ENCODE measurements at places on chromosomes 1 and 21. TPM values are rescaled to one million over a fixed set of nuclear protein-coding genes. Genes with fewer than 3 reads are reported as not detected.

- DNase-seq = no peak
Observed at GRCh38 chr1:178947677-178947981, 76.8 kb upstream of the ANGPTL1 start.

GRCh38 chr1:202227053-202227672 lies 33.6 kb downstream of the LGR6 start:
- no peak for DNase-seq

DNA sequence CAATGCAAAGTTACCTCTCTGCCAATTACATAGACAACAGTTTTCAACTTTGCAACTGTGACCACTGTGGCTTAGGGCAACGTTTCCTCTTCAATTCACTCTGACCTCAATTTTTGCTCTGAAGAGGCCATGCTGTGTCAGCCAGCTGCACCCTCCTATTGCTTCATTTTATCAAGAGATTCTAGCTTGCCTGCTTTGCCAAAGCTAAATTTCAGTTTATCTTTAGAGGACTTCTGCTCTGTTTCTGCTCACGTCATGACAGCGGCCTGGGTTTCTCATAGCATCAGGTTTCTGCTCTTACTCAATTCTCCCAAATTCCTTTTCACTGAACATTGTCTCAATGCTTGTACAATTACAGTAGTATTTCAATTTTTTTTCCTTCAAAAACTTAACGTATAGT lies 154.6 kb downstream of the PLA2G4A start:
- peak; percentile 98 for DNase-seq

GRCh38 chr1:218284377-218284916 lies 646 bp upstream of the RRP15 start:
- no peak for DNase-seq

DNA sequence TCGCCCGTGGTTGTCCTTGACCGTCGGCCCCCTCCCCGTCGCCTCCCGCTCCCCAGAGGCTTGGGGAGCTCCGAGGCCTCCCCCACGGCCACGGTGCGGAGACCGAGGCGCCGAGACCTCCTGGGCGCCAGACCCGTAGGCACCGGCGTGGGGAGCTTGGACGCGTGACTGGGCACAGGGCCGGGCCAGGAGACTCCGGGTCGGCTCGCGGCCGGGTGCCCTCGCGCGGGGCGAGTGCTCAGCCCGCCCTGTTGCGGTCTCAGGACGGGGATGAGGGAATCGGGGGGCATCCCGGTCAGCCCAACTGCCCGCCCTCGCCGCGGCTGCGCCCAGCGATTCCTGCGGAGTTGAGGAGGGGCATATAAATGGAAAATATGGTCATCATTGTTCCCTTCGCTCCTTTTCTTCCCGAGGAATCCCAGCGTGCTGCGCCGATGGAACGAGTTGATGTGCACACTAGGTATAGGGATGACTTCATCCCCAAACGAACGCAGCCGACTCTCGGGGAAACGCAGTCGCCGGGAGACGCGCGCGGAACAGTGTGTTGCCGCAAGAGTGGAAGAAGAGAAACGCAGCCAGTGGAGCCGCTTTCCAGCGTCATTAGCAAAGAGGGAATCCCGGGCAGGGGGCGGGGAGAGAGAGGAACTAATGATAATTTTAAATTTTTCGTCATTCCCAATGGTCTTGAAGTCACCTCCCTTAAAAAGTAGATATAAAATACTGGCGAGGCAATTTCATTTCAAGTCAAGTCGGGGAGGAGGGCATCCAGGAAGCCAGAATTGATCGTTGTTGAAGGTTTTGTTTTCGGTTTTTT lies 747 bp upstream of the ENAH start:
- DNase-seq = peak; percentile 73

- DNase-seq = no peak
Observed at GRCh38 chr1:202259705-202260104, 66.1 kb downstream of the LGR6 start.

DNA sequence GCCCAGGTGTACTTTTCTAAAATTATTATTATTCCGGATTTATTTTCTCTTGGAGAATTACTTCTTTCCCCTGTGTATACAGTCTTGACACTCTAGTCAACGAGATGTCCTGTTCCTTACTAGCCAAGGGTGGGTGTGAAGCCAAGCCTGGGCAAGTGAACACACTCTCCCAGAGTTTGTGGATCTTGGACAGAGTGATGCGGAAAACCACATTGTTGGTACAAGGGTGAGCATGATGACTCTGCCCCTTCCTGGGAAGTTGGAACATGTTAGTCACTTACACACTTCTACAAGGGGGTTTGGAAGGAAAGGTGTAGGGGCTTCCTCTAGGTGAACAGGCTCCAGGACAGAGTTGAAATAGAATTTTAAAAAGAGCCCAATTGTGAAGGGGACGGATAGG lies 20.0 kb upstream of the RD3 start:
- DNase-seq = peak; percentile 36

DNA sequence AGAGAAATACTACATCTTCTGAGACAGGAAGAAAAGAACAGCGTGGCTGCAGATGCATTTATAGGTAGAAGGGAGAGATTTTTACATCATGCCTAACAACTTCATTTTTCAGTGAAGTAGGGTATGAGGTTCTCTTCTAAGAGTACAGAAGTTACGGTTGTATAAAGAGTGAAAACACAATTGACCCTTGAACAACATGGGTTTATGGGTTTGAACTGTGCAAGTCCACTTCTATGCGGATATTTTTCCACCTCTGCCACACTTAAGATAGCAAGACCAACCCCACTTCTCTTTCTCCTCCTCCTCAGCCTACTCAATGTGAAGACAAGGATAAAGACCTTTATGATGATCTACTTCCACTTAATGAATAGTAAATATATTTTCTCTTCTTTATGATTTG lies 64.5 kb downstream of the RPAP2 start:
- DNase-seq = no peak

DNA sequence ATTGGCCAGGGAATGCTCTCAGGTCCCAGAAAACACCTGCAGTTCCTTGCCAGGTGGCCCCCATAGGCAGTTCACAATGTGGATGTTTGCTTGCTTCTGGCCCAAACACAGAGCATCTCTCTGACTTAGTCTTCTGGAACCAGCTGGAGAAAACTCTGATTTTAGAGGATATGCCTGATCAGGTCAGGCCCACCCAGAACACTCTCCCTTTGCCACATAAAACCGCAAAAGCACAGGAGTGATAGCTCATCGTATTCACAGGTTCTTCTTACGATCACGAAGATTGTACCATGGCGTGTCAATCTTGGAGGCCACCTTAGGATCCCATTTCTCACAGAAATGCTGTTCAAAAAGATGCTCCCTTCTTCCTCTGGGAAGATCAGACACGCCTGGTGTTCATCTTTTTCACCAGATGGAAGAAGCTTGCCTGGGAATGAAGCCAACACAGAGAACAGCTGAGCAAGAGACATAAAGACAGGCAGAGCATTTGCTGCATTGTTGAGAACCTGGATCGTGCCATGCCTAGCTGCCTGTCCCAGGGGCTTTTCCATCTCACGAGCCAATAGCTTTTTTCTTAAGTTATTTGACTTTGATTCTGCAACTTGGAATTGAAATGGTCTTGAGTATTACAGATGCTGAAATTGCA lies 11.6 kb upstream of the CD247 start:
- no peak for DNase-seq

DNA sequence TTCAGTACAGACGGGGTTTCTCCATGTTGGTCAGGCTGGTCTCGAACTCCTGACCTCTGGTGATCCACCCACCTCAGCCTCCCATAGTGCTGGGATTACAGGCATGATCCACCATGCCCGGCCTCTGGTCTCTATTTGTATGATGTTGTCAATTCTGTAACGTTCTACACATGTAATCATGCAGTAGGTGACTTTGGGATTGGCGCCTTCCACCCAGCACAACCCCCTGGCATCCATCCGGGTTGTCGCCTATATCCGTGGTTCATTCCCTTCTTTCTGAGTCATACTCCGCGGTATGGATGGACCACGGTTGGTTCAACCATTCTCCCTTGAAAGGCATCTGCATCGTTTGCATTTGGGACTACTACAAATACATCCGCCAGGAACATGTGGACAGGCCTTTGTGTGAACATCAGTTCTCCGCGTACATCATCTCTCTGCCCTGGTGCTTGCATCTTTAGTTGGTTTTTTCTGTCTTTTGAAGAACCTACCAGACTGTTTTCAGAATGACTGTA lies 72.1 kb downstream of the PDE9A start:
- peak; percentile 2 for DNase-seq

DNA sequence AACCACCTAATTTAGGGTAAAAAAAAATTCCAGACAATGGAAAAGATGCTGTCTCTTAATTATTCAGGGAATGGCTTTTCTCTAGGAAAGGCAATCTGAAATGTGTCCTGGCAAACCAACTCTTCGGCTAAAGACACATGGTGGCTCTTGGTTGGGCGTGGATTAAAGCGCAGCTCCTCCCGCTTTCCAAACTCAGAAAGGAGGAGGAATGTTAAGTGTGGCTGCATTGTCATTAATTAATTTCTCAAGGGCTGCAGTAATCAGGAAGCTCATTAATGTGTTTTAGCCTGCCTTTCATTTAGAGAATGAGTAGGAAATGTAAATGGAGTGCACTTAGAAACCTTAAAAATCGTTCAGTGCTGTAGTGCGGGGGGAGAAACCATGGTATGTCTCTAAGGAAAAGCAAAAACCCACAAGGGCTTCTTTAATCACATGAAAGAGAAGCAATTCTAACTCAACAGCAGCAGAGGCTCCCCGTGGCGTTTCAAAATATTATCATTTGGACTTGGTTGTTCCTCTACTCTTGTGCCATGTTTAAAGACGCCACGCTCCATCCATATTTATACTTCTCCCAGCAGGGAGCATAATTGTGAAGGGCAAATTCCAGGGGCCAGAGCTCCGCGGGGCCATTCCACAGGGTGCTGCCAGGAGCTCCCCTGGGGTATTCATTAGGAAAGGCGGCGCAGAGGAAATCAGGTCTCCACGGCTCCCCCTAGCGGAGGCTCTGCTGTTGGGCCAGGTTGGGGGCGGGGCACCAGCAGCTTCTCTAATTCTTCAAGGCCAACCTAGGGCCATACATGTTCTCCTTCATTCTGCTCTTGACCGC lies 91.9 kb upstream of the SSX2IP start:
- peak; percentile 17 for DNase-seq

- DNase-seq = no peak
Observed at GRCh38 chr1:214432245-214432644, 119.2 kb downstream of the PTPN14 start.

DNA sequence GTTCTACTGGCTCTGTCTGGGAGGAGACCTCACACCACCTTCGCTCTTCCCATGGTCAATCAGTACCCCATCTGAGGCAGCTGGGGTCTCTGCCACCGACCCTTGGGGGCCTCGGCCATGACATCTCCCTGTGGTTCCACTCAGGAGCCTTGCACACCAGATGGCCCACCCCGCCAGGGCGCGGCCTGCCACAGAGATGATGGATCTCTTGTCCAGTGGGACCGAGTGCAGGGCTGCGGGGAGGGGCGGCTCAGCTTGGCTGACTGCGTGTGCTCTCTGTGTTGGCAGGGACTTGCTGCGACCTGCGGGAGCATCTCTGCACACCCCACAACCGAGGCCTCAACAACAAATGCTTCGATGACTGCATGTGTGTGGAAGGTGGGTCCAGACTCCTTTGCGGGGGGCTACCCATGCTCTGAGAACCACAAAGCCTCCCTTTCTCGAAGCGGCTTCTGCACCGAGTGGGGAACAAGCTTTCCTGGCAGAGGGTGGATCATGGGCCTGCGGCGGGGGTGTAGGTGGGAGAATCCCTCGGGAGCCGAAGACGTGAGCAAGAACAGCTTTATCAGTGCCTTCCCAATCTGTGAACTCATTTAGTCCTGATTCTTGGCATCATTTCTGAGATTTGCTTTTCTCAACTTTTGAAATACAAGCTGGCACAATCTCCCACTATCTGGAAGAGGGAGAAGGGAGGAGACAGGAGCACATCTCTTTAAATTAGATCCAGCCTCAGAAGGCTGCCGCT lies 20.9 kb upstream of the AGTRAP start:
- DNase-seq = no peak

DNA sequence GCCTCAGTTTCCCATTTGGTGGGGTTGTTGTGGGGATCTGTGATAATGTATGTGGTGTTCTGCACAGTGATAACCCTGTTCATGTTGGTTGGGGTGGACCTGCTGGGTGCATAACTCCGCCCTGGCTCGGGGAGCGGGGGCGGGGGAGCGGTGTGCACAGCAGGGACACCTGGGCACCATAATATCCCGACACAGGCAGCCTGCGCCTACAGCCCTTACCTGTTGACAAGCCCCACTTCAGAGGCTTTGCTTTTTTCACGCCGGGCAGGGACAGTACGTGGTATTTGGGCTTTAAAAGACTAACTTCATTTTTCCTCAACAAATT lies 48.0 kb upstream of the ACOT11 start:
- no peak for DNase-seq

DNA sequence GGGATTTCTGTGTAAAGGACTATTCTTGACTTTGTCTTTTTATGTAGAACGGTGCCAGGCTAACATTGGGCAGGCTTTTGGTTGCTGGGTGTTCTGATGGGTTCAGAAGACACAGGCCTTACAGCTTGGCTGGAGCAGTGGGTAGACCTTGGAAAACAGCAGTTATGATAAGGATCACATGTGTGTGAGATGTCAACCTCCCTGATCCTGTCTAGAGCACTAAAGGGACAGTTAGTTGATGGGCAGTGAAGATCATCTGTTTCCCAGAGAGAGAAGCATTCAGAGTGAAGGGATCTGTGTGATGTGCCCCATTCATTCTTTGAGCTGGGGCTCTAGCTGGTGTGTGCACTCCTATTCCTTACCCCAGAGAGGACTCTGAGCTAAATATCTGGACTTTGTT lies 88.0 kb downstream of the NOS1AP start:
- DNase-seq = no peak

DNA sequence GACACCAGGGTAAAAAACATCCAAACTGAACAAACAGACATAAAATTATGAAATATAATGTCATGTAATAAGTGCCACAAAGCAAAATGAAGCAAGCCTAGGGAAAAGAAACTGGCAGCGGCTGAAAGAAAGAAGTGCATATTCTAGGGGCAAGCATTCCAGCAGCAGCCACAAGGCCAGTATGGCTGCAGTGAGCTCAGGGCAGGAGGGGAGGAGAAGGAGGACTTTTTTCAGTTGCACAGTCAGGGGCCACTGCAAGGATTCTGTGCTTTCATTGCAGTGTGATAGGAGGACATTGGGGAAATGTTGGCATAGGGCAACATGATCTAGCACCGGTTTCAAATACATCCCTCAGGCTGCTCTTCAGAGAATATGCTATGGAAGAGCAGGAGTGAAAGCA lies 263.8 kb downstream of the NEGR1 start:
- no peak for DNase-seq

- DNase-seq = no peak
Observed at GRCh38 chr1:158819461-158820443, 11.4 kb upstream of the MNDA start.

Gene PTAFR
- 0.17 TPM for polyA plus RNA-seq

Gene TRIM46
- 6.9 TPM for polyA plus RNA-seq

Gene GBP3
- 20.5 TPM for polyA plus RNA-seq

Gene YOD1
- polyA plus RNA-seq = 1.8 TPM

Gene GBP7
- not detected for polyA plus RNA-seq

Gene PTPRF
- 92.3 TPM for polyA plus RNA-seq

Gene SYNJ1
- polyA plus RNA-seq = 4.6 TPM

Gene RIMKLA
- not detected for polyA plus RNA-seq

Gene CFAP141
- polyA plus RNA-seq = not detected

Gene WDR64
- polyA plus RNA-seq = not detected

Gene C1orf159
- 15.5 TPM for polyA plus RNA-seq

Gene RHD
- not detected for polyA plus RNA-seq

Gene CZIB
- 55.5 TPM for polyA plus RNA-seq
